ENCODE measurements at places on chromosomes 7 and 10.

DNA sequence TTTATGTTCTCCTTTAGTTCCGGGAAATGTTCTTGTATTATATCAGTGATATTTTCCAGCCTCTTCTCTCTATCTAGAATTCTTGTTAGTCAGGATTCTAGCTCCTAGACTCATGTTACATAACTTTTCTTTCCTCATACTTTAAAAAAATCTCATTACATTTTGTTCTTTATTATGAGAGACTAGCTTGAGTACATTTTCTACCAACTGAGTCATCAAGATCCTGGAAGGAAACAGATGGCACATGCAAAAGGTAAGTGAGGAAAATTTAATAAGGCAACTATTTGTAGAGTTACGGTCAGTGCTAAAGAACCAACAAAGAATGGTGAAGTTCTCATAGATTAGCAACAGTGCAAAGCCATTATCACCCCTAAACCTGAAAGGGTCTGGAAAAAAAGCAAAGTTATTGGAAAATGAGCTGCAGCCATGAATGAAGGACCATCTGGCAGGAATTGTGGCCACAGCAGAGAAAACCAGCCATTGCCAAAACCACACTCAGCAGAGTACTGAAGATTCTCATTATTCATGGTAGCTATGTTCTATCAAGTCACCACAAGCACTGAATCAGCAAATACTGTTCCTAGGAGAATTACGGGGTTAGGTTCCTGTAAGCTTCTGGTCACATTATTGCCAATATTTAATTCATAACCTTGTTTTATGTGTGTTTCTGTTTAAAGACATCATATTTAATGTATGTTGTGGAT lies 98.3 kb upstream of the C7orf33 start:
- no peak for DNase-seq

GRCh38 chr7:65992526-65992925 lies 10.5 kb upstream of the GUSB start:
- no peak for DNase-seq

GRCh38 chr7:105157278-105157677 lies 143.3 kb downstream of the KMT2E start:
- DNase-seq = no peak

DNA sequence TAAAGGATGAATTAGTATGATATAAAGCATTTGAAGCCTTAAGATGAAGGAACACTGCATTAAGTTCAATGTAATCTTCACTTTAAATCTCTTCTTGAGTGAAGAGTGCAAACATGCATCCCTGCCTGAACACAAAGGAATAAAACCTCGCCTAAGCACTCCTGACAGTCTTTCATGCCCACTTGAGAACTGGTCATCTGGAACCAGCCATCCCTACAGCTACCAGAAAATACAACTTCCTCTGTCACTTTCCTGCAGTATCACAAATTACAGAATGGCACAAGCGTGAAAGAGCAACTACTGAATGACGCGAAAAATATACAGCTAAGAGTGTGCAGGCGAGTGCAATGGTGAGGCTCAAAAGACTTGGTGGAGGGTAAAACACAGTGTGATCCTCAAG lies 1079.9 kb downstream of the CNTNAP2 start:
- DNase-seq = no peak

DNA sequence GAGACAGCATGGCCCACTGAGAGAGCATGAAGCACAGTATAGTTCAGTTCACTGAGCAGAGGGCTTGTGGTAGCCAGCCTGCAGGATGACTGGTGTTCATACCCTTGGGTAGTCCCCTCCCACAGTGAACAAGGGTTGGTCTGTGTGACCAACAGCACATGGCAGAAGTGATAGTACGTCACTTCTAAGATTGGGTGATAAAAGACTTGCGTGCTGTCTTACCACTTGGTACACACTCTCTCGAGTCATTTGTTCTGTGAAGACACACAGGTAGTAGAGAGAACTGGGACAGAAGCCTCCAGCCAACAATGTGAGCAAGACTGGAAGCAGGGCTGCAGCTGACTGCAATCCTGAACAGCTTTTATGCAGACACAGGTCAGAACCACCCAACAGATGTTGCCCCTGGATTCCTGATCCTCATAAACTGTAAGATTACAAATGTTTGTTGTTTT lies 14.6 kb downstream of the EPC1 start:
- peak; percentile 85 for DNase-seq

- DNase-seq = no peak
Measured at GRCh38 chr7:47255441-47255840, 326.5 kb downstream of the TNS3 start.

GRCh38 chr10:78981257-78981969 lies 87.4 kb upstream of the ZMIZ1 start:
- peak; percentile 29 for DNase-seq

DNA sequence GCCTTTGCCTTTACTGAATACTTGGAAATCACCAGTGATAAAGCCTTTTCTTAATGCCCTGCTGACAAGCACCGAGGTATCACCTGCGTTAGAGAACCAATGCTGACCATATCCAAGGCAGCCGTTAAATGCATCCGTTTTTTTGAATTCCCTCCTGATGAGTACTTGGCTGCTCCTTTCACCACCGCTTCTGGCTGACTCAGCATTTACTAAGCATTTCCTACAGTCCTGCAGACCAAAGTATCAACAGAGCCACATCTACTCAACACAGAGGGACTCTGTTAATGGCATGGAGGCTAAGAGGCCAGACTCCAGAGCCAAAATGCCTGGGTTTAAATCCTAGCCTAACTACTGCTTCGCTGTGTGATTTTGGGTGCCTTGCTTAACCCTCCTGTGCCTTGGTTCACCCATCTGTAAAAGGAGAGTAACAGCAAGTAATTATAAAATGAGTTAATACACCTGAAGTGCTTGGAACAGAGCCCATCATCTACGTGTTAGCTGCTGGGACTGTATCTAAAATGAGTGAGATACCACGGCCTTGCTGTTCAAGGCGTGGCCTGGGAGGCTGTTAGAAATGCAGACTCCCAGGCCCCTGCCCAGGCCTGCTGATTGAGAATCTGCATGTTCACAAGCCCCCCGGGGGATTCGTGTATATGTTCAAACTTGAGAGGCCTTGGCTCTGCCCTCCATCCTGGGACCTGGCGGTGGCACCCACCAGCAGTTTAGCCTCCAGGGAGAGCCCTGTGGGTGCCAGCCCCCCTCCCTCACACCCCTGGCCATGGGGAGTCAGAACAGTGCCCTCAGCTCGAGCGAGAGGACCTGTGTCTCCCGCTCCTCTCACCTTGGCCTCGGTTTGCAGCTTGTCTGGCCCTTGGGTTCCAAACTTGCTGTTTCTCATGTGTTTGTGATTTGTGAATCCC lies 30.8 kb upstream of the EFCAB10 start:
- DNase-seq = no peak

GRCh38 chr7:80943342-80943741 lies 24.5 kb upstream of the SEMA3C start:
- DNase-seq = no peak

DNA sequence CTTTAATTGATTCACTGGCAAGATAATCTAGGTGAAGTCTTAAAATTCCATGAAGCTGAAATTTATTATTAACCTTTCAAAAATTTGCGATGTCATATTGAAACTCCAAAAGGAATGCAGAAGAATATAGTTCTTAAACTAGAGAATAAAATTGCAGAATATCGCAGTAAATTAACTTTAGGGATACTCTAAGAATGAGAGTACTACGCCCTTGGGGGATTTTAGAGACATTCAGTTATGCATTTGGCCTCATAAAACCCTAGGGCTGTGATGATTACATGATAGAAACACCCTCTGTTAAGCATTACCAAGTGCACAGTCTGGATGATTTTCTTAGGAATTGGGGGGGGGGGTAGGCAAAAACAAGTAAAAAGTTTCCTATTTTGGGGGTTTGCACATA lies 3.7 kb downstream of the WNT2 start:
- no peak for DNase-seq

- DNase-seq = no peak
Measured at GRCh38 chr10:43959364-43960134, 310.9 kb upstream of the ZNF32 start.

DNA sequence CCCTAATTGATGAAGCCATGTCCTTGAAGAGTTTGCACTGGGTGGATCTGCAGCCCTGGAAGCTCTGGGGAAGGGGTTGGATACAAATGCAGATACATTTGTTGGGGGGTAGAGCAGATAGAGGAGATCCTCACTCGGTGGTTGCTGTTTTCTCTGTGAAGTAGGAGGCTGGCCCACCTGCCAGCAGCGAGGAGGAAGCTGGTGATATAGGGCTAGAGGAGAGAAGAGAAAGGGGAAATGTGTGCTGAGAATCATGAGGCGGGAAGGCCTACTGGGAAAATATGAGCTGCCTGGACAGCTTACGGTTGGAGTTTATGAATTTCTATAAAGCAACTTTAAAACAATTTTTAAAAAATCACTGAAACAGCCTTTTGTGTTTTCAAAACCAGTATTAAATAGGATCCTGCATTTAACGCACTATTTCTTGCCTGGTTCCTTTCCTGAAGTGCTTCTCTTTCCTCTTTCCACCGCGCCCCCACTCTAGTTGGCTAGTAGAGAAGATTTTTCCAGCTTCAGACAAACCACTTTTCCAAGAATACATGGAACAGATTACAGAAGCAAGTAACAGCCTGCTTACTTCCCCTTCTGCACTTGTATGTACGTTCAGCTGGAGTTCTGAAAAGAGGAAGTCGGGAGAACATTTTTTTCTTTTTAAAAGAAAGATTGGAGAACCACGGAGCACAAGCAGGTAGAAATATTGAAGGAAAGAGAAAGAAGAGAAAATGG lies 100.6 kb upstream of the GLCCI1 start:
- no peak for DNase-seq

DNA sequence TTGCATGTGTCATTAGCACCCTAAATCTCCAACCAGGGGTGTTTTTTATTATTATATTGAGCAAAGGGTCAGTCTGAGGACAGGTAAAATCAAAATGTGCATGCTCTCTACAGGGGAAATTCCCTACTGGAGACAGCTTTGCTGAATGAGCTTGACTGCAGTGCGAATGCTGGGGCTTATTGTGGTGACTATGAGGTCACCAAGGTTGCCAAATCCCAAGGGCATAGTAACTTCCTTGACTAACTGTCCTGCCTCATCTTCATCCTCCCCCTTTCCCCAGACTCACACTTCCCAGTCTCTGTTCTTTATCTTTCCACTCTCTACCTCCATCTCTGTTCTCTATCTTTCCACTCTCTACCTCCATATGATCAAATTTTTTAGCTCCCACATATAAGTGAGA lies 22.9 kb upstream of the AOC1 start:
- no peak for DNase-seq

DNA sequence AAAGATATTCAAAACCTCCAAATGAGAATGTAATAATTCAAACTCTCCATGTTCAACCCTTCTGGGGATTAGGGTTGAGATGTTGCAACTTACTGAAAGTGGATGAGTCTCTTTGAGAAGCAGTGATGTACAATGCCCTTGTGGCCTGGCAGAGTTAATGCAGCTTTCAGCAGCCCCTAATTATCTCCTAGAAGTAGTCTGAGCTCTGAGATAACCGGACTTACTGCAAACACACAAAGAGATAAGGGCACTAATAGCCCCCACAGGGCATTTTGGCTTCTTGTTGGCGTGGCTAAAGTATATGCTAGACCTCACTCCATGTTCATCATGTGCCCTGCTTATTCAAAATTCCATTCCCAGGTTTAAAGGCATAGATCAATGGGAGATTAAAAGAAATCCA lies 404.7 kb downstream of the NEBL start:
- DNase-seq = no peak

DNA sequence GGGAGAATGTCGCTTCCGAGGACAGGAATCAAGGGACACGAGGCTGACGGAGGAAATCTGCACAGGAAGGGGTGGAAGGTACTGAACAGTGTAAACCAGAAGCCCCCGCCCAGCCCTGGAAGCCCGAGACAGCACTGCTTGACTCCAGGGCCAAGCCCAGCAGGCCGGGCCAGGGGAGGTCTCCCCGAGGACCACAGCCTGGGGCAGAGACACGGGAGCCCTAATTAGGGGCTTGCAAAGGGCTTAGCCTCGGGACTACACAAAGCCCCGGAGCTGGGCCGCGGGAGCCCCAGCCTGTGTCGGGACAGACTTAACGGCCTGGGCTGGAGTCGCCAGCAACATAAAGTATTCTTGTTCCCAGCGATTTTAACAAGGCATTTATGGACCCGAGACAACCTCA lies 50.8 kb downstream of the OAT start:
- DNase-seq = no peak

DNA sequence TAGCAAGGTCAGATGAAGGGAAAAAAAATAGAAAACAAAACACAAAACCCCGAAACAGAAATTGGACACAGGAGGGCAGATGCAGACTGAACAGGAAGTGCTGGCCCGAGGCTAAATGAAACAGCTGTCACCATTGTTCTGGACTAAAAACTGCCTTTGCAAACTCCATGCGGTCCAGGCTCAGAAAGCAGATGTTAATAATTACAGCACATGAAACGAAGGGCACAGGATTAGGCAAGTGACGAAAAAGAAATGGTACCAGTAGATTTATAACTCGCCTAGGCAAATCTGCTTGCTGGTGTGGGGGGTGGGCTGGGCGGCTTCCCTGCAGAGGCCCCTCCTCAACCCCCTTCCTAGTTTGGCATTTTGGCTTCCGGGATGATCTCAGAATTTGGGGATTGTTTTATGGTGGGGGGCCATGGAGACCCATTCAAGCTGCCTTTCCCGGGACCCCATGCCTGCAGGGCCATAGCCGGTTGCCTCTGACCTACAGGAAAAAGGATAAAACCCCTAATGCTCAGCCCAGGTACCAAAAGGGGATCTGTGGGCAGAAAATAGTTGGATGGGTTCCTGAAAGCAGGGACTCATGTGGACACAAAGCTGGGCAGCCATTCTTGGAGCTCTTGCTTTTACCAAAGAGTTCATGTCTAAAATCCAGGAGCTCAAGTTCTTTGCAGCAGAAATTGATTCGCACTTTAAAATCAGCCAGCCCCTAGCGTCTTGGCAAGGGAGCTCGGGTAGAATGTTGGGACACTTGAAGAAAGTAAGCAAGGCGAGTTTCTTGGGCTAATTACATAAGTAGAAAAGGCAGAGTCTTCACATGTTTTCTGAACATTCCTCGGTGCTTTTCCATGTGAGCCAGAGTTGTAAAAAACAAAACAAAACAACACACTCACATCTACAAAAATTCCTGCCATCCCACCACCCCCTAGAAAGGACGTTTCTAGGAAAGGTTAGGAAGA lies 39.0 kb upstream of the EMX2 start:
- DNase-seq = no peak
